ENCODE measurements at places on chromosomes 13 and 19.

- no peak for DNase-seq
Observed at GRCh38 chr13:39186205-39186875, 148.1 kb downstream of the NHLRC3 start.

DNA sequence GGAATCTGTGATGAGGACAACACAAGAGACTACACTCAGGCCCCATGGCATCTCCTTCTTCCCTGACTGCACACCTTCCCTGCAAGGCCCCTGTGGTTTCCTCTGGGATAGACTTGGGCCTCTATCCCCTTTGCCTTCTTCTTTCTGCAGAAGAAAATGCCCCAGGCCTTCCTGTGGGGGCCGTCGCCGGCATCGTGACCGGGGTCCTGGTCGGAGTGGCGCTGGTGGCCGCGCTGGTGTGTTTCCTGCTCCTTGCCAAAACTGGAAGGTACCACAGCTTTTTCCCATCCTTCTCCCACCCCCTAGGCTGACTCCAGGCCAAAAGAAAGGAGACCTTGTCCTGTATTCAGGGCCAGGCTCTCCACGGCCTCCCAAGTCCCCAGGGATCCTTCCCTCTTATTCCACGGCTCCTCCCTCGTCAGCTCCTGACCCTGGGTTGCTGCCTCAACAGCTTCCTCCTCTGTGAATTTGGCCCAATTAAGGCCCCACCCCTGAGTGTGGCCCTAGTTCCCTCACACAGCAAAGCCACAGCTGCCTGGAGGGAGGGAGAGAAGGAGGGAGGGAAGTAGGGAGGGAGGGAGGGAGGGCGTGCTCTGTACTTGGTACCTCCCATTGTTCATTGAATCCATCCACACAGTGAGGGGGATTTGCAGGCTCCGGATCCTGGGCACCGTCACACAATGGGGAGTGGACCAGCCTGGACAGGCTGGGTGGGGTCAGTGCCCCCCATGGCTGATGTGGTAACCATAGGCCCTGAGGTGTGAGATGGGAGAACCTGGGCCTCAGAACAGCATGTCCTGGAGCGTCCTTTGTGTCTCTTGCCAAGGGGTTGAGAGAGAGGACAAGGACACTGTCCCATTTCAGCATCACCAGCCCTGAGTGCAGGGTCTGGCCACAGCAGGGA, 12.5 kb downstream of the CEACAM3 start:
- DNase-seq, result no peak

DNA sequence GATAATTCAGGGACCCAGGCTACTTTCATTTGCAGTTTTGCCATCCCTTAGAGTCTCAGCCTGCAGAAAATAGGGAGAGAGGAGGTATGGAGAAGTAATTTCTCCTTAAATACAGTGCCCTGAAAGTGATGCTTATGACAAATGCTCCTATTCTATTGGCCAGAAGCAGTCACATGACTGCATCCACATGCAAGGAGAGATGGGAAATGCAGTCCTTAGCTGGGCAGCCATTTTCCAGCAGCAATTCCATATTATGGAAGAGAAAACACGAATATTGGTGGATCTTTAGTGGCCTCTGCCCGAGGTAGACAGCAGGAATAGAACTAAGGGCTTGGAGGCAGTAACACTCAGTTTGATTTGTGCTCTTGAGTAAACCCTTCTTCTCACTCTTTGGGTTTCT, 39.4 kb downstream of the VAV1 start:
- no peak for DNase-seq

- no peak for DNase-seq
Observed at GRCh38 chr19:50263176-50263575, 59.8 kb downstream of the MYH14 start.

- no peak for DNase-seq
Observed at GRCh38 chr13:21077076-21077787, 15.8 kb upstream of the LATS2 start.

DNA sequence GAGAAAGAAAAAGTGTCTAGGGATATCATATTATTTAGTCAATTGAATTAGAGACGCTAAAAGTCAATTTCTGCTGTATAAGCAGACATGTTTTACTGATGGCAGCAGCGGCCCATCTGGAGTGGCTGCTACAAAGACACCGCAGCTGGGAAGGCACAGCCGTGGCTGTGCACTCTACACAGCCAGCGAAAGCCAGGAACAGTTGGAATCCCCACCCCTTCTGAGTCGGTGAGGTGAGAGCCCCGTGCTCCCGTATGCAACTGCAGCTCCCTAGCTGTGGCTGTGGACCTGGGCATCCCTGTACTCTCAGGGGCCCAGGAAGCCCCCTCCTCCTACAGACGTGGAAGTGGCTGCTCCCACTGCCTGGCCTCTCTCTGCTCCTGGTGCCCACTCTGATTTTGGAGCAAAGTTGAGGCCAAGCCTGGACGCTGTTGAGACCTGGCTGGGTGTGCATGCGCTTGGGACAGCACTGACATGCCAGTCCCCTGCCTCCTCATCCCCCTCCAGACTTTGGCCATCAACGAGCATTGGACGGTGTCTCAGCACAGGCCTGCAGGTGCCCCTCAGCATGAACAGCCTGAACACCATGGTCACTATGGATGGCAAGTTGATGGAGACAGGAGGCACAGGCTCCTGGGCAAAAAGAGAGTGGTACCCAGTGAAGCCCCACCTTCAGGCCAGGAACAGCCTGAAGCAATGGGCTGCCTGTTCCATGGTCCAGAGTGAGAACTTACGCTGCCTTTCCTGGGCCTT, 944.0 kb upstream of the MIR17HG start:
- no peak for DNase-seq

DNA sequence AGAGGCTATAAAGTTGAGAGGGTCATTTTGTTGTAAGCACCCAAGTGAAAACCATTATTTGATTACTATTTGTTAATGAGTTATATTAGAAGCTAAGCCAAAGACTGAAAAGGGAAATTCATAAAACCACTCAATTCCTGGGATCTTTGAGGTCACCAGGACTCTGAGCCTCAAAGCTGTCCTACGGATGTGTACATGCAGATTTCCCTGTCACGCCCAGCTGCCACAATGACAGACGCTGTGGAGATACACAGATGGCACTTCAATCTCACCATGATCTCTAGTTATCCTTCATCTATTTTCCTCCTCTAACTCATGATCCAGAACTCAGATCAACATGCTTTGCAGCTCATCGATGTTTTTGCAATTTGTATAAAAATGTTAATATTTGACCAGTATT, 403.5 kb upstream of the MIR17HG start:
- DNase-seq, result no peak

DNA sequence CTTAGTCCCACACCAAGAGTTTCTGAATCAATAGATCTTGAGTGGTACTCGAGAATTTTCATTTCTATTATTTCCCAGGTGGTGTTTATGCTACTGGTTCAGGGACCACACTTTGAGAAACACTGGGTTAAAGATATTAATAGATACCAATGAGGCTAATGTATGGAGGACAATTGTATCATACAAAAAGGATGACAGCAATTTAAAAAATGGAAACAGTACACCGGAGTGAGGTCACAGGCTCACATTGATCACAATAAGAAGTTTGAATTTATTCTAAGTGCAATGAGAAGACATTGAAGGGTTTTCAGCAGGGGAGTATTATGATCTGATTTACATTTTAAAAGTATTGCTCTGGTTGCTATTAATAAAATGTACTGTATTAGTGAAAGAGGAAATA, 488.3 kb downstream of the PCDH17 start:
- no peak for DNase-seq

- DNase-seq, result no peak
Observed at GRCh38 chr13:44540761-44541434, 35.2 kb downstream of the TSC22D1 start.

DNA sequence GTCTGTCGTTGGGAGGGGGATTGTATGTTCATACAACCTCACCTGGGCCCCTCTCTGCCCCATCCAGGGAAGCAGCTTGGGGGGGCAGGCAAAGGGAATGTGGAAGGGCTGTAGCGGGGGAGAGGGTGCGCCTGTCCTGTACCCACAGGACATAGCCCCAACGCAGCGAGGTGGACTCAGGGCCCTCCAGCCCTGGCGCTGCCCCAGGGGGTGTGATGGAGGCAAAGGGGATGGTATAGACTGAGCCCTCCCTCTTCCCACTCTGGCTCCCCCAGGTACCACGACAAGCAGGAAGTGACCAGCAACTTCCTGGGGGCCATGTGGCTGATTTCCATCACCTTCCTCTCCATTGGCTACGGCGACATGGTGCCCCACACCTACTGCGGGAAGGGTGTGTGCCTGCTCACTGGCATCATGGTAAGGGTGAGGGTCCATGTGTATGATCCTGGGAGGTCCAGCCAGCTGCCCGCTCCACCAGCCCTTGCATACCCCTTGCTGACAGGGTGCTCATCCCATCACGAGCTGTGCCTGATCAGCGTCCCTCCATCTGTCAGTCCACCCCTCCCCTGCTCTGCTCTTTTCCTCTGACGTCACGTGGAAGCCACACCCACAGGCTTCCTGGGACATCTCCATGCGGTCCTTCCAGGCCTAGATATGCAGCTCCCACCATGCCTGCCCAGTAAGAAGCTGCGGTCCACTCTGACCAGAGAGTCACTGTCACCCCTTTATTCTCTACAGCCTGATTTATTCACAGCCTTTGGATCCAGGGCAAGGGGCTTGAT, 18.3 kb downstream of the KCNN1 start:
- no peak for DNase-seq

DNA sequence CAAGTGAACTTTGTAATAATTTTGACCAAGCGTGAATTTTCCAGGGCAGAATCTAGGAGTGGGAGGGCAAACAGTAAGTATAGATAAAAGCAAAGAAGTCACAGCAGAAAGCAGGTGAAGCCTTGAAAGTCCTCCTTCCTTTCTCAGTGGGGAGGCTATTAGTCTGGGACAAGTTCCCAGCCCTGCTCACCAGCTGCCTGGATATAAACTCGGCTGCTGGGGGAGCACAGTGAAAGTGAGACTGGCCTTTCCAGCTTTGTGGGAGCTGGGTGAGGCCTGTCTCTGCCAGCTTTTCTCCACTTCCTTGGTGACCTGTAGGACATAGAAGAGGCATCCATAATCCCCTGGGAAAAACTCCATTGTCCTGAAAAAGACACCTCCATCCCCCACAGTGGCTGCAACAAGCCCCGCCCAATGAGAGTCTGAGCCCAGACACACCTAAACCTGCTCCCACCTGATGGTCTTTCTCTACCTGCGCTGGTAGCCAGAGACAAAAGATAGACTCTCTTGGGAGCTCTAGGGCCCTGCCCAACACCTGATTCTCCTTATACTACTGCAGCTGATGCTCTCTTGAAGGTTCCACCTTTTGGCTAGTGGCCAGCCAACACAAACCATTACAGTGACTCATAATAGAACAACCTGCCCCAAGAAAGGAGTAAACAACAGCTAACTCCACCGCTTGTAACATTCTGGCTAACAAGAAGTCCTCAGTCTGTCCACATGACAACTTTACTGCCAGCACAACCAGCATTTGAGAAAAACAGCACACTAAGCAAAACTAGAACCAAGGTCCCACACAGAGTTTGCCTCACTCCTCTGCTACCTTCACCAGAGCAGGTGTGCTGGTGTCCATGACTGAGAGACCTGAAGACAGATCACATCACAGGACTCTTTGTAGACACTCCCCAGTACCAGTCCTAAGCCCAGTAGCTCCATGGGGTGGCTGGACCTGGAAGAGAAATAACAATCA, 252.2 kb upstream of the SLITRK6 start:
- no peak for DNase-seq

- DNase-seq, result no peak
Observed at GRCh38 chr19:10920781-10921180, 7.7 kb downstream of the YIPF2 start.

DNA sequence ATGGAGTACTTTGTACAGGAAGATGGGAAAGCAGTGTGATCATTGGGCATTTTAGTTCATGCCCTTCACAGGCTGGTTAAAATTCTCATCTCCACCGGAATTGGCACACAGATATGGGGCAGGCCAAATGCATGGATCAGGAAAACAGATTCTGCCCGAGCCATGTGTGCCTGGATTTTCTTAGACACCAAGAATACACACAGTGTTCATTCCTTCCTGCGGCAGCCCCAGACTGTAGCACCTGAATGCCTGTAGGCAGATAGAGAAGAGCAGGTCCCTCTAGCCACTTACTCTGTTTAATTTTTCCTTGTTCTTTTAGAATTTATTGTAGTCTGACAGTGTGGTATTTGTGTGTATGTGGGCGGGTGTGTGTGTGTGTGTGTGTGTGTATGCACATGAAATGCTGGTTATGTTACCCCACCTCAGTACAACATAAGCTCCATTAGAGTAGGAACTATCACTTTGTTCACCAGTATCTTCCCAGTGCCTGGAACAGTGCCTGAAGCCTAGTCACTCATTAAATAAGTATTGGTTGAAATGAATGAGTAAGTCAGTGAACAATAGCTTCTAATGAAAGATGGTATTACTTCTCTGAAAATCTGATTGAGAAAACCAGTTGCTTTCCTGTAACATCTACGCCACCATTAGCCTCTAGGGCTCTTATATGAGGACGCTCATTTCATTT, 41.7 kb downstream of the FRY start:
- no peak for DNase-seq

- no peak for DNase-seq
Observed at GRCh38 chr13:89940383-89940782, 1407.1 kb upstream of the MIR17HG start.

- DNase-seq, result no peak
Observed at GRCh38 chr19:29292153-29292552, 79.2 kb upstream of the UQCRFS1 start.

DNA sequence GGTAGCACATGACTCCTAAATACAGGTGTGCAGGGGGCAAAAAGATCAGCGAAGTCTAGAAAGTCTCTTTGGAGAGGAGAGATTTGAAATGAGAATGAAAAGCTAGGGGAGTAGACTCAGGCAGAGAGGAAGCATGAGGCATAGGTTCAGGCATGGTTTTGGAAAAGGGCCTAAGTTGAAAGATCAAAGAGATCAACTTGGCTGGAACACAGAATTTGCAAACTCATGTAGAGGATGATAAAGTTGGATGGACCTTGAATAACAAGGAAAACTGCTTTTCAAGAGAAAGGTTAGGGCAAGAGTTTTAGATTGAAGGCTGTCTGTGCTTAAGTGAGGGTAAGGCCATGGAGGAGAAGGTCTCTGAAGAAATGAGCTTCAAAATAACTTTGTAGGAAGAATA, 47.4 kb upstream of the UBAC2 start:
- no peak for DNase-seq

DNA sequence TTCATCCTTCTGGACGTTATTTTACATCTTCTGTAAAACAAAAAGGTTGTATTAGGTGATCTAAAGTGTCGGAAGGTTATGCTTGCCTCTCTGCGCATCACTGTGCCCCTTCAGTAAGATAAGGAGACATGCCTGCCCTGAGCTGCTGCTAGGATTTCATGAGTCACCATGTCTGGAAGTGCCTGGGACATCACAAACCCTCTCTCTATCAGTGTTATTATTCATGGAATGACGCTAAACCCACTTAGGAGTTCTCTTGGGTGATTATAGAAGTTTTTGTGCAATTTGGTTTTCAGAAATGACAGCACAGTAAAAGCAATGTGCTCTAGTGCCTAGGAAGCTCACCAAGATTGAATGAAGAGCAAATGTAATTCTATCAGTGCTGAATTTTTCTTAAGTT, 617.7 kb downstream of the DCT start:
- DNase-seq, result no peak

- DNase-seq, result peak; percentile 64
Observed at GRCh38 chr19:42386974-42387707, 3.0 kb downstream of the CNFN start.
